ENCODE measurements at places on chromosomes 6 and 20.

DNA sequence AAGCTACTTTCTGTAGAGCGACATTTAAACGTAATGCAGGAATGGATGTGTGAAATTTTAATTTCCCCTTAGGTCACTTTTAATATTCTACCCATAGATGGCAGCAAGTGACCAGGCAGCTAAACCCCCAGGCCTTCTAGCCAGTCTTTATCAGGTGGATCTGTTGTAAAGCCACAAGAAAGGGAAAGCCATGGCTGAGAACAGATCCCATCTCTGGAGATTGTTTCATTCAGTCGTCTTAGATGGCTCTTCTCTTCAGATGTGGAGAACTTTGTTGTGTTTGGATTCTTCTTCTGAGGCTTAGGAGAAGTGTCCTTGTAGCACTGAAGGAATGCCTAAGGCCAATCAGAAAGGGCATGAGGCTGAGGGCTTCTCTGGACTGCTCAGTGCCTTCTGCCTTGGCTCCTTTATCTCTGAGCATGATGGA, 15.8 kb upstream of the RNF182 start:
- DNase-seq, result no peak

GRCh38 chr6:98985391-98985790, 37.6 kb upstream of the FBXL4 start:
- DNase-seq, result no peak

DNA sequence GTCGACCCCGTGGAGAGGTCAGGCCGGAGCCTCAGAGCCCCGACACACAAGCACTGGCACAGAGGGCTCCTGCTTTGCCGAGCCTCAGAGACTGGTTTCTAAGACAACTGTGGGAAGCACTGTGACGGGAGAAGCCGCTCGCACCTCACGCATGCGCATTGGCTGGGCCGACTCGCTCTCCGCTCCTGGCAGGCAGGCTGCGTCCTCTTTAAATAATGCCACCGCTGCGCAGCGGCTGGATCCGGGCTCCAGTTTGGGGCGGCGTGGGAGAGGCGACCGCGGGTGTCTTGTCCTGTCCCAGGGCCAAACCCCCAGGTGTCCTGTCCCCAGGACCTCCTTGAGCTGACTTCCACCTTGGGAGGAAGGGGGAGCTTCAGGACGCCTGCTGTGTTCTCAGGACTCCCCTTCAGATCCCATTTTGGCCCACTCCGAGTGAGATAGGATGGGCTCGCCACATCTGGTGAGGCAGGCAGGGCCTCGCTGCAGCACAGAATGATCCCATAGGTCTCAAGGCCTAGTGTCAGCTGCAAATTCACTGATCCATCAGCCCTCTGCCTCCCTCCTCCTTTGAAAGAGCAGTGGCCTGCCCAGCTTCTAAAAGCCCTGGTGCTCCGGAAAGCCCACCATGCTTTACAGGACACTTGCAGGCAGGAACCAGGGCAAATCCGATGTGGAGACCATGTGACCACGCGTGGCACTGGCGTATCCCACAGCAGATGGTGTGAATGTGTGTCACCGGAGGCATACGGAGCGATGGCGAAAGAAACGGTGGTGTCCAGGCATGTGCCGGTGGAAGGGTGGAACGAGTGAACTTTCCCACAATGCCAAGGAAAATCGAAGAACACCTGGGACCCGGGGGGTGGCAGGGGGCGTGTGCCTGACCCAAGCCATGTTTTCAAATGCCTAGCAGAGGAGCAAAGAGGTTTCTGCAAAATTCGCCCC, 169.3 kb upstream of the ZNF337 start:
- DNase-seq, result peak; percentile 88

- no peak for DNase-seq
Observed at GRCh38 chr6:41858703-41859102, 36.5 kb downstream of the USP49 start.

GRCh38 chr20:53707371-53708055, 113.9 kb upstream of the ZNF217 start:
- DNase-seq, result no peak

GRCh38 chr20:15056246-15056645, 718.8 kb upstream of the FLRT3 start:
- DNase-seq, result no peak

DNA sequence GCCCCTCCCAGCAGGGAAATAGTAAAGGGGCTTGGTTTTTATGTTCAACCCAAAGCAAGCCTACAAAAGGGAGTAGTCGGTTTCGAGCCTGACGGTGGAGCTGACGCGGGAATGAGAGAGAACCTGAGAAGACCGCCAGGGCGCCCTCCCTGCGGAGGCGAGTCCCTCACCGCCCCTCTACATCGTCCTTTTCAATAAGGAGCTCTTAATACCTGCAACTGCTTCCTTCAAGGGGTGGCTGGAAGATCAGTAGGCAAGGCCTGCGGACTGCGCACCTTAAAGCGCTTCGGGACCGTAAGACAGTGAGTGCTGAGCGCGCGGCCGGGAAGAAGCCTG, 709 bp upstream of the ZNF76 start:
- peak; percentile 14 for DNase-seq

- DNase-seq, result no peak
Observed at GRCh38 chr20:7912551-7912950, 27.7 kb downstream of the HAO1 start.

DNA sequence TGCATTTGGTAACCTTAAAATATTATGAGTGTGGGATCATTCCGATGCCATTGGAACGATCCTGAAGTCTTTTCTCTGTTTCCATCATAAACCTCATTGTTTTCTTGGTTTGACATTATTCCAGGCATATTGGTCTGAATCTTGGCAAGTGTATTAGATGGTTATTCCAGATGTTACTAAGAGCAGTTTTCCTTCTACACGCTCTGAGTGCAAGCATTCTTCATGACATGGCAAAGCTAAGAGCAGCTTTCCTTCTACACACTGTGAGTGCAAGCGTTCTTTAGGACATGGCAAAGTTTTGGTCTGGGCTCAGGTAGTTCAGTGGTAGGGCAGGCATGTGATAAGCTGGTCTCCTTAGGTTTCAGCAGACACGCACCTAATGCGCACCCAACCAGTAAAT, 53.0 kb downstream of the SMOC2 start:
- DNase-seq, result no peak

DNA sequence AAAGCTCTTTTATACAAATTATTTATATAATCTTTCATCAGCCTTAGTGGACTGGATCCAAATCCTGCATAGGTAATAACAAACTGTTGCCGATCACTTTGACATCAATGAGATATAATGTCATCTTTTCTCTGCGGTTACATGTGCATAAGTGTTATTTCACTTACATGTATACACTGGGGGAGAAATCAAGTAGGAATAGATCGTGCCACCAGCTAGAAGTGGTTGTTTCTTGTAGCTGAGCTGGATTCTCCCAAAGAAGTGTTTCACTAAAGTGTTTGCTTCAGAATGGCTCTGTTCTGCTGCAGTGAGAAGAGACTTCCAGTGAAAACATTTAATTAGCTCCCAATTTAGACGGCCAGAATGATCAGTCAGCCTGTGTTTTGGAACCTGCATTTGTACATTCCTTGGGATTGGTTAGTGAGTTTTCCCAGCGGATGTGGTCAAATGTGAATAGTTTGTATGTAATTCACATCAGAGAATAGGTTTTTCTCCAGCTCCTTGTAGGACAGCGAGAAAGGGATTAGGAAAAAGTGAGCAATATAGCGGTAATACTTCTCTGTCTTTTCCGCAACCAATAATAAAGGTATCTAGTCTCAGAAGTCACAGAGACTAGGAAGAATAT, 163.1 kb upstream of the CCN2 start:
- DNase-seq, result no peak

GRCh38 chr6:17015144-17015543, 86.7 kb upstream of the STMND1 start:
- no peak for DNase-seq
